Activated naive CD4-positive, alpha-beta T cell treated with Interleukin-2 at 50 U/mL for 16 hours (primary cell): ENCODE measurements at places on chromosomes 1 and 21.

- DNase-seq, result no peak
These were observed 66.2 kb downstream of the TYW3 start for GRCh38 chr1:74799119-74799657.

- DNase-seq, result no peak
These were observed 32.6 kb upstream of the NEK2 start for GRCh38 chr1:211708006-211708405.

DNA sequence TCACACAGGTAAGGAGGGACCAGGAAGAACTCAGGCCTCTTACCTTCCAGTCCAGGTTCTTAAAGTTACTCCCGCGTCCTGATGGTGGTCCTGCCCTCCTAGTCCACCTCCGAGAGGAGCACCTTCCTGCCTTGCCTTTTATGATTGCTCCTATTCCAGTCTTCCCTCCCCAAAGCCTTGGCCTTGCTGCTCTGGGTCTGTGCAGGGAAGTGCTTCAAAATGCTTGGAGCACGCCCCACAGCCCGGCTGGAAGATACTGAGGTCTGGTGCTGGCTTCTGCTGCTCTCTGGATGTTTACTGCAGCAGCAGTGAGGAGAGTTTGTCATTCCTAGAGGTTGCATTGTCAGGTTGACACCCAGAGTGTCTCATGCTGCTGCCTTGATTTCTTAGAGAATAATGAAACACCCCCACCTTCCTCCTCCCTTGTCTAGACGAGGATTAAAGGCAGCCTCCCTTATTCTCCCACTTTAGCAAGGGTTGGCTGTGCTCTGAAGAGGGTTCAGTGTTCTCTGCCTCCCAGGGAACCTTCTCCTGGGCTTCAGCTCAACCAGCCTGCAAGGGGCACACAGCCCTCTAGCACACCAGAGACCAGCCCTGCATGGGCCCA, 142.2 kb upstream of the CACNA1E start:
- no peak for DNase-seq

- no peak for DNase-seq
These were observed at the start of gene ADGRL2 for GRCh38 chr1:81800695-81801650. ADGRL2 (plus strand) TSS chr1:81800934; CDS start chr1:81836985, 36,051 bp downstream.

DNA sequence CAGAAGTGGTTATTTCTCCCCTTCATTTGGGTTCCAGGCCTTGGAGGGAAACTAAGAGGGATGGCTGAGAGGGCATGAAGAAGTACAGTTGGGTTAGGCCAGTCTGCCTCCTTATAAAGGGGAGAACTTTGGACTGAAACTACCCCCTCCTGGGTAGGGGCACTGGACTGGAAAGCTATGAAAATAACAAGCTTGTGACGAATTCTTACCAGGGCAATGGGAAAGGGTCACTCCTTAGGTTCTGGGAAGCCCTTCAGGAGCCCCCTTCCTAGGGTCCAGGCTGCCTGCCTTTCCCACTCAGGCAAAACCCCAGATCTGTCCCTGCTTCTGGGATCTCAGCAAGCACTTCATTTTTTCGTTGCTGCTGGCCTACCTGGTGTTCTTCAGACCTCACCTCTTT, 9.8 kb upstream of the P3R3URF start:
- no peak for DNase-seq

DNA sequence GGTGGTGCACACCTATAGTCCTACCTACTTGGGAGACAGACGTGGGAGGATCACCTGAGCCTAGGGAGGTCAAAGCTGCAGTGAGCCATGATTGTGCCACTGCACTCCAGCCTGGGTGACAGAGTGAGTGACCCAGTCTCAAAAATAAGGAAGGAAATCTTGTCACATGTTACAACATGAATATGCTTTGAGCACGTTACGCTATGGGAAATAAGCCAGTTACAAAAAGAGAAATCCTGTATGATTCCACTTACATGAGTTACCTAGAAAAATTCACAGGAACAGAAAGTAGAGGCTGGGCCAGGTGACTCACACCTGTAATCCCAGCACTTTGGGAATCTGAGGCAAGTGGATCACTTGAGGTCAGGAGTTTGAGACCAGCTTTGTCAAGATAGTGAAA, 6.7 kb upstream of the PADI6 start:
- DNase-seq, result no peak

DNA sequence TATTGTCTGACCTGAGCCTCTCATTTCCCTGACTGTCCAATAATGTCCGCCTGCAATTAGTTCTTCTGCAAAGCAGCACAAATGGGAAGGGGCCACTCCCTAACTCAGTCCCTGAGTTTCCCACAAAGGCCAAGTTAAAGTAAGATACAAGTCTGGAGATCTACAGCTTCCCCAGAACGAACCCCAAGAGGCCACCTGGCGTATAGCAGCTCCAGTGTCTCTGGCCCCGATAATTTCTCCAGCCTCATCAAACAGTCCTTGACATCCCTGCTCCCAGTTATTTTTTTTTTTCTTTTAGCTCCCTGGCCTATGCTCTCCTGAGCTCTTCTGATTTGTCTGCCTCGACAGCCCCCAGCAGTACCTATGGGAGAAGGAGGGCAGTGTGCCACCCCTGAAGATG, 8.1 kb upstream of the ACKR1 start:
- DNase-seq, result no peak

DNA sequence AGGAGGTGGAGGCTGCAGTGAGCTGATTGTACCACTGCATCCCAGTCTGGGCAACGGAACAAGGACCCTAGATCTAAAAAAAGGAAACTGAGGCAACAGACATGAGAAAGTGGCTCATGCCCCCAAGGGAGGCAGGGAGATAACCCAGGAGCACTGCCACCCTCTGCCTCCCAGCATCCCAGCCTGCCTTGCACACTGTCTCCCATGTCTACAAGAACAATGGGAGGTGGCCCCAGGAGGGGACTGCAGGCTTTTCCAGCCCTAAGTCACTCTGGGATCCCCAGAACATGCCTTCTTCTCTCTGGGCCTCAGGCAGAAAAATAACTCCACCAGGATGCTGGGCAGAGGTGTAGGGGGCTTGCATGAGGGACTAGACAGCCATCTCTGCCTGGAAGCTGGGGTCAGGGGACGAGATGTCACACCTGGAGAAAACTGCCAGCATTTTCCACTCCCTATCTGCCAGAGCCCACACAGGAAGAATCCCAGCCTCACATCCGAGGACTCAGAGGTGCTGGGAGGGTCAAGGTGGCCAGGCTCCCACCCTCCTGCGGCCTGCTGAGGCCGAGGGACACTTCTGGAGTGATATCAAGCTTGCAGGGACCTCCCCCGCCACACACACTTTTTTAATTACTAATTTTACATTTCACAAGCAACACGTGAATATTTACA, 21.4 kb downstream of the RUNX3 start:
- no peak for DNase-seq

- no peak for DNase-seq
These were observed 83.0 kb downstream of the MAN1C1 start for GRCh38 chr1:25699500-25700143.

- no peak for DNase-seq
These were observed 160.2 kb upstream of the KAZN start for GRCh38 chr1:14438127-14438769.

DNA sequence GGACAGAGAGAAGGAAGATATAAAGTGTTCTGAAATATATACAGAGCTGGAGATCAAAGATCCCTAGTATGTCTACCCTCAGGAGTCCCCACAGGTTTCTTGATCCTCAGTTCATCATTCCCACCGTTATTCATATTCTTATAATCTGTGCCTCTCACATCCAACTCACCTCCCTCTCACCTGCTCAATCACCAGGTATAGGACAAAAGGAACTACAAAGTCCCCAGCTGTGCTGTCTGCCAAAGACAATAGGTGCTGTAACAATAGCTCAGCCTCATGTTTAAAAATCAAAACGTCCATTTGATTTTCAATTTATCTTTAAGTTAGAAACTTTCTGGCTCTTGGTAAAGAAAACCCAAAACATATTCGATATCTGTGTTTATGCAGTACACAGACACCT, 121.1 kb upstream of the PKN2 start:
- no peak for DNase-seq

DNA sequence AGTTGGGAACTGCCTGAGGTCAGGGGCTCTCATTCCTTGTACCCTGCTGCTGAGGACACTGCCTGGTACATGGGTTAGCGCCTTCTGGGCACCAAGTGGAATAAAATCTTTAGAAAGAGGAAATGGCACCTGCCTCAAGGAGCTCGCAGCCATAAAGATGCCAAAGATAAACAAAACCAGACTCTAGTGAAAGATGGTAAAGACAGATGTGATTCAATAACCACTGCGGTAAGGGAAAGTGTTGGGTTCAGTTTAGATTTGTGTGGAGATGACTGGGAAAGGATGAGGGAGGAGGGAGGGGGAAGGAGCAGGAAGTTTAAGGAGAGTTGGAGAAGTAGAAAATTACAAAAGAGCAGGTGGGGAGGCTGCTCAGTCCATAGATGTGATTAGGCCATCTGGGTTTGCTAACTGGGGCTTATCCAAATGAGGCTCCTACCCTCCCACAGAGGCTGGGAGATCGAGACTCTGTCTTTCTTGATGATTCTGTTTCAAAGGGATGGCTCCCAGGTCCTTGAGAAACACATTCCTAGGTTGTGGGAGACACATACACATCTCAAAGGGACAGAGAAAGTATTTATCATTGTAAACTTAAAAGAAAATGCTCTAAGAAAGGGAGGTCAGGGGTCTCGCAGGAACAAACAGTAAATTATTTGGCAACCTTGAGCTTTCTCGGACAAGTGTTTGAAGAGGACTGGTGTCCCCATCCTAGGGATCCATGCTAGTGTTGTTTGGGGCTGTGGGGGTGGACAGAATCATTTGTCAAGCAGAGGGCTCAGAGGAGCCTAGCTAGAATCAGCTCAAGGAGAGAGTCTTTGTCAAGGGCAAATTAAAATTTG, 65.7 kb upstream of the MORC3 start:
- no peak for DNase-seq

- no peak for DNase-seq
These were observed 5.3 kb upstream of the ADAMTS5 start for GRCh38 chr21:26972192-26972591.

GRCh38 chr1:89087241-89087640, 22.2 kb upstream of the GBP1 start:
- DNase-seq, result no peak

- peak; percentile 45 for DNase-seq
These were observed 18.4 kb upstream of the CDCA8 start for GRCh38 chr1:37673920-37674319.

GRCh38 chr1:10960411-10961299, 51.8 kb upstream of the TARDBP start:
- peak; percentile 84 for DNase-seq

DNA sequence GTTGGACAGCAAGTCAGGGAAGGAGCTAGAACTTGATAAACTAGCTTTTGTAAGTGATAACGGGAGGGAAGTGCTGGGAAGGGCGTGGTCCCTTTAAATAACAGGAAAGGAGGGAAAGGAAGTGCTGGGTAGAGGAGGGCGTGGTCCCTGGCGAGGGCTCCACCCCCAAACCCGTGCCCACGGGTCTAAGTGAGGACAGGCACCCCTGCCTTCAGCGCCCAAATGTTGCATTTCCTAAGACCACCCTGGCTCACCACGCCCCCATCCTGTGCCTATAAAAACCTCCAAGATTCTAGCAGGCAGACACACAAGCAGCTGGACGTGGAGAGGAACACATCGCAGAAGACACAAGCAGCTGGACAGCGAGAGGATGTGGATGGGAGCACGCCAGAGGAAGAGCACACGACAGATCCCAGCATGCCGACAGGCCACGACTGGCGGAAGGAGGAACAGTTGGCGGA, 58.5 kb downstream of the PALMD start:
- DNase-seq, result peak; percentile 3

DNA sequence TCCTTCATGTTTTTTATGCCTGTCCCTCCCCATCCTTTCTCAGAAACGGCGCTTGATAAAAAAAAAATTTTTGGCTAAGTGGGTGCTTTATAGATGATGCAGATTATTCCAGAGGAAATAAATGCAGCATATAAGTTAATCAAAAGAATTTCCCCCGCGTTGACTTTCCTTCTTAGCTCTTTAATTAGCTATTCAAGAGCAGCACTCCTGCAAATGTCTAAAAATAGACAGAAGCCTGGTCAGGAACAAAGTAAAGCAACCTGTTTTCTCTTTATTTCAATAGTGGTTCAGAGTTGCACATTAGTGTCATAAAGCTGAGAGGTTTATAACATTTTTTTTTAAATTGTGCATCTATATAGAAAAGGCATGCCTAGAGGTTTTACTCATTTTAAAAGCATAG, 439.5 kb upstream of the LRRC7 start:
- DNase-seq, result no peak

DNA sequence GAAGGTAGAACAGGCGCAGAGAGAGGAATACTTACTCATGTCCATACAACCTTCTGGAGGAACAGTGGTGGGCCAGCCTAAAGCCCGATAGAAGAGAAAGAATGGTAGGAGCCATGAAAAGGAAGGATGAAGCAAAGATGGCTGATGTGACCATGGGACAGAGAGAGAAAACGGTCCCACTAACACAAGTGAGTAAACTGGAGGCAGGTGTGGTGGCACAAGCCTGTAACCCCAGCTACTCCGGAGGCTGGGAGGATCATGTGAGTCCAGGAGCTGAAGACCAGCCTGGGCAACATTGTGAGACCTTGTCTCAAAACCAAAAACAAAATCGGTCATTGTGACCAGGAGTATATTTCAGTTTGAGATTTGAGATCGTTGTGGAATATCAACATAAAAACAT, 49.4 kb downstream of the C1orf198 start:
- DNase-seq, result no peak

DNA sequence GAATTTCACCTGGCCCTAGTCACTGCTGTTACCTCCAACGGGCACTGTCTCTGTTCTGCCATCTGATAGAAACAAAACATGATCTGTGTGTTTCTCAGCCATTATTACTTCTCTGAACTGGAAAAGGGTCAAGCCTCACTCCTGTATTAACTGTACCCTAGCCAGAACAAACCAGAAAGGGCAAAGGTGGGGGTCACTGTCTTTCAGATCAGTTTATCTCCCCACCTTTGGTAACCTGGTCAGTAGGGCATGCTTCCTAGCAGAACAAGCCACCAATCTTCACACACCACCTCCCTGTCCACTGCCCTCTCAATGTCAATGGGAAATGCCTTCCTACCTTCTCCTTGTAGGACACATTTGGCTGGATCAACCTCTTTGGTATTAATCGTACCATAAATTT, 3.9 kb downstream of the TRIM45 start:
- DNase-seq, result no peak

- no peak for DNase-seq
These were observed 19.9 kb upstream of the POU2F1 start for GRCh38 chr1:167200749-167201148.

- no peak for DNase-seq
These were observed 272.3 kb downstream of the ADGRL2 start for GRCh38 chr1:82073071-82073470.

- DNase-seq, result no peak
These were observed 138.0 kb downstream of the RERE start for GRCh38 chr1:8679395-8679800.

GRCh38 chr1:18581420-18581880, 49.2 kb upstream of the PAX7 start:
- peak; percentile 23 for DNase-seq

- no peak for DNase-seq
These were observed 1.1 kb upstream of the ST6GALNAC3 start for GRCh38 chr1:76073481-76073880.

DNA sequence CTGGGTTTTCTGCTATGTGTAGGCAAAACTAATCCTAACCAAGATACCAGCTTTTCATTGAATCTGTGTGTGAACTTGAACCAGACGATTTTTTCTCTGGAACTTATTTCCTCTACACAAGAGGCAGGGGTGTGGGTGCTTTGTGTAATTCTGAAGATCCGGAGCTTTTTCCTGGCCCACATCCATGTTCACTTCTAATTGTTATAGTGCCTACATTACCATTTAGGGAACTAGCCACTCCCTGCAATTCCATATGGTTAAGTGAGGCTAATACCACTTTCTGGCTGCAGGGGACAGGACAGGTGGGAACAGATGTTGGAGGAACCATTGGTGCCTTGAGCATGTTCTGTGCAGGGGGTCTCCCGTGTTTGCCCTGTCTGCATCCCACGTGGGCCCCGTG, 83.4 kb upstream of the FMN2 start:
- DNase-seq, result no peak
